Colonic mucosa (tissue), 4 donors: ENCODE measurements at places on chromosomes 3 and 15. TPM values are rescaled to one million over a fixed set of nuclear protein-coding genes. Genes with fewer than 3 reads are reported as not detected.

PLA2G4E gene
- total RNA-seq, result 0.67 TPM

COX17 gene
- total RNA-seq, result 53.5 TPM

SLC2A2 gene
- total RNA-seq, result 0.27 TPM

SV2B gene
- 0.17 TPM for total RNA-seq

GOLGA8T gene
- 0.16 TPM for total RNA-seq

DNA sequence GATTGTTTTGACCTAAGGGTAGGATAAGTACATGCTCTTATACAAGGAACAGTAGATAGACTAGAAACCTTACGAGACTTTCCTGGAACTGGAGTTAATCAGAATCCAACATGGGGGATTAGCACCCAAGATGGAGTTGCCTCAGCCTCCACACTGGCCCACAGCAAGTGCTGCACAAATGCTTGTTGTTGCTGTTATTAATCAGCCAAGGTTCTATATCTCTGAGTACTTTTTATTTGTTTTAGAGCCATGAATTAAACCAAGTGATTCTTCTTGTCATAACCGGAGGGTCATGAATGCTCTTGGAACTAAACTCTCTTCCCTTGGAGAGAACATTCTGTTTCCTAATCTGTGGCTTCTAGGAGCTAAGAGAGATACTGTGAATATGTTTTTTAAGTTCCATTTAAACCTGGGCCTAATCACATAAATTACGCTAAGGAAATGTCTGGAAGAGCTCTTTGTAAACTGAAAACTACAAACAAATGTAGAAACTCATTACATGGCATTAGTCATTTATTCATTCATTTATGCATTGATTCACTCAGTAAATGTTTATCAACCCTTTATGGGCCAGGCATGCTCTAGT, 5.7 kb upstream of the IL16 start:
- DNase-seq, result no peak

- DNase-seq, result no peak
Measured at GRCh38 chr3:11091088-11091590, 63.2 kb upstream of the HRH1 start.

GRCh38 chr3:181384970-181385369, 326.8 kb upstream of the SOX2 start:
- DNase-seq, result no peak

DNA sequence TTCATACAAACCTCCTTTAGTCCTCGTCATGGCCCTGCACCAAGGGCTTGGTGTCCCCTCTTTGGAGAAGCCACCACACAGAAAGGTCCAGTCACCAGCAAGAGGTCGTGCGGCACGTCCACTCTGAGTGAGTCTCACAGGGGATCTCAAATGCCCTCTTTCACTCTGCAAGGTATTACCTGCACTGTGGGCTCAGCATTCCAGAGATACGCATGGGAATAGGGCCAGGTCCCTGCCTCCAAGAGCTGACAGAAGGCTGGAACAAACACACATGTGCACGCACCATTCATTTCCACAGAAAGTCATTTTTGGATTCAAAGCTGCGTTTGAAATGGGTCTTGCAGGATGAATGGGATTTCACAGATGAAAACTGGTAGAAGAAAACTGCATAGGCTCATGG, 50.4 kb upstream of the TJP1 start:
- DNase-seq, result no peak

DNA sequence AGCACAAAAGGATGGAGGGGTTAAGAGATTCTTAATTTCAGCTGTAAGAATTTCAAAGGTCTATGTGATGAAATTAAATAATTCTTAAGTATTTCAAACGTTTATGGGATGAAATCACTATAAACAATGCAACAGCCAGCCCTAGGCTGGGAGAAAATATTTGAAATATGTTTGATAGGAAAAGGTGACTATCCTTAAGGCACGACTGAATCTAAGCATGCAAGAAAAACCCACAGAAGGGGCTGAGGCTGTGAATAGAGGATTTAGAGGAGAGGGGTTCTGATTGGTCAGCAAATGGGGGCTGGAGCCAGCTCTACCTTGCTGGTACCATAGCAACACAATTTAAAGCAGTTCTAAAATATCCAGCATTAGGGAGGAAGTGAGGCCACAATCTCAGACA, 220.8 kb upstream of the ATP10A start:
- DNase-seq, result no peak

- no peak for DNase-seq
Measured at GRCh38 chr3:74676-75243, 121.8 kb upstream of the CHL1 start.

DNA sequence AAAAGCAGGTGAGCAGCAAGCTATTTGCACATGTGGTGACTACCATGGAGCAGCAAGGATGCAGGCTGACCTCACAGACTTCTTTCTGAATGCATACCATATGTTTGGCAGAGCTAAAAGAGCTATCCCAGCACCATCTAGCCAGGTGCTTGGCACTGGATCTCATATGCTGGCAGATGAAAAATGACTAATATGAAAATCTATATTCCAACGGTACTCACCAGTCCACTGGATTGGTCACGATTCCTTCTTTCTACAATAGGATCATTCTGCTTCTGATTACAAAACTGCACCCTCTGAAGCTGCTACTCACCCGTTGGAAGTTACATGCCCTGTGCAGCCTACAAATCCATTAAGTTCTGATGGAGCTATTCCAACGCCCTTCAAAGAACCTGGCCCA, 714.3 kb upstream of the CFAP20DC start:
- no peak for DNase-seq

DNA sequence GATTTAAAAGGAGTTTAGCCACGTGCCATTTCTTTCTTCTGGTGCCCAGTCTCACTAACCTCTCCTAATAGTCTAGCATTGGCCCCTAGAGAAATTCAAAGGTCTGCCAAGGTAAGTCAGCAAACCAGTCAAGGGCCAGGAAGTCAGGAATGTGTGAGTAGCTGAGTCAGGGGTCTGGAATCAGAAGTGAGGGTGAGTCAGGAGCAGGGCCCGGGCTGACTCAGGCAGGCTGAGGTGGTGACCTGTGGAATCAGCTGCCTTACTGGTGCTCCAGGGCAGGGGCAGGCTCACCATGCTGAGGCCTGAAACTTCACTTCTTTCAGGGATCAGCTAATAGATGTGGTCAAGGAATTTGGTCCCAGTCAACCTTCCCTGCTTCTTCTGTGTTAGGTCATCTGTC, 105.8 kb upstream of the MYZAP start:
- no peak for DNase-seq

DNA sequence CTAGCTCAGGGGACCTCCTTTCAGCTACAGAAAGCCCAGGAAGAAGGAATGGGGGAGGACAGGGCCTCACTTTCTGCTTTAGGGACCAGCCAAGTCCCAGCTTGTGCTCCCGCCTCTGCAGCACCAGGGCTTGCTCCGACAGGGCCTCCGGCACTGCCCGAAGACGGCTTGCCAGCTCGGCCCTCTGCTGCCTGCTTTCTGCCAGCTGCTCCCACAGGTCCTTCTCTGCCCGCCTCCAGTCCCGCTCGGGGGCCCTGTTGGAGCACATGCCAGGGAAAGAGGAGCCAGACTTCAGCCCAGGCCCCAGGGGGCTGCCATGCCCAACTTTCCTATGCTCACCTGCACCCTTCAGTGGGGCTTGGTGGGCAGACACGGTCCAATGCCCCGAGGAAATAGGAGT, 4.3 kb upstream of the CLK3 start:
- DNase-seq, result no peak

DNA sequence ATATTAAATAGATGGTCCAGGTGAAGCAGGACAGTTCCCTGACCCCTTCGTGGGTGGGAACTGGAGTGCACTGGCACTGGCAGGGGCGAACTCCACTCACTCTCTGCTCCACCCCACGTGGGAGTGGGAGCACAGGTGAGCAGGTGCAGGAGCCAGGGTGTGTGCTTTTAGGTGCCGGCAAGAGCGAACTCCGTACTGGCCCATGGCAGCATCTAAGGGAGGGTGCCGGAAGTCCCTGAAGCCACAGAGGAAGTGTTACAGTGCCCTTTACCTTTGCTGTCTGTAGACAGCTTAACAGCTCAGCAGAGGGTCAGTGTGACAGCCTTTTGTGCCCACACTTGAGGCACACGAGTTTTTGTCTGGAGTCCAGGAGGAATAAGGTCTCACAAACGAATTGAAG, 26.7 kb upstream of the PIAS1 start:
- DNase-seq, result no peak

DNA sequence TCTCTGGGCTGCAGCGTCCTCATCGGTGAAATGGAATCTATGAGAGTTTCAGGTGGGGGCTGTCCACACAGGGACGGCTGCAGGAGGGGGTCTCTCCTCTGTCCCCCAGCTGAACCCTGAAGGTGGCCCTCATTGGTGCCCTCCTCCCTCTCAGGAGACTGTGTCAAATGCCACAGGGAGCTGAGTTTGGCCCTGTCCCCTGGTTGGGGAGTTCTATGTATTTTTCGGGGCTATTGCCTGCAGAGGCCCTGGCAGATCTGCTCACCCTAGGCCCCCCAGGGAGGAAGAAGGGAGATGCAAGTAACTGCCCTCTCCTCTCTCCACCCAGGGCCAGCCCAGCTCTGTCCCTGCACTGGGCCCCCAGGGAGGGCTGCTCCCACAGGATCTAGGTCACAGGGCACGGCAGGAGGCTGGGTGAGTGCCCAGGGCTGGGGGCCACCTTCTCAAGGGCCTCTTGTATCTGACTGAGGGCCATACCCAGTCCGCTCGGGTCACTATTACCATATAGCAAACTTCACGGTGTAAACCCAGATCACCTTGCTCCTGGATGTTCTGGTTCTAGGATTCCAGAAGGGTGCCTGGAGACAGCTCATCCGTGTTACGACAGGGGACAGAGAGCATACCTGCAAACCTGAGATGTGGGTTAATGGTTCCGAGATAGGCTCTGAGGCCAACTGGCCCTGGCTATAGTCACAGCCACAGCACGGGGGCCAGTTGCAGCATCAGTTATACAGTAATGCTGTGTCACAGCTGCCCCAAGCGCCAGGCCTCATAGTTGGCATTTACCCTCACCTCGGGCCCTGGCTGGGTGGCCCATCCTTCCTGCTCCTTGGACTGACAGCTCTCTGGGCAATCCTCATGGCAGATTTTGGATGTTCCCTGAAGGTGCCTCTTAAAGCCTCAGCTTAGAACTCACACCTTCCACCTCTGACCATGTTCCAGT, 102.4 kb upstream of the PRR23E start:
- no peak for DNase-seq

GRCh38 chr3:124217542-124217941, 225.6 kb upstream of the ROPN1 start:
- DNase-seq, result peak; percentile 50
